ENCODE measurements at places on chromosomes 7 and 10. TPM values are rescaled to one million over a fixed set of nuclear protein-coding genes. Genes with fewer than 3 reads are reported as not detected.

ZNF37A gene
- 1.9 TPM for total RNA-seq

LIPJ gene
- not detected for total RNA-seq

ACTL6B gene
- total RNA-seq = not detected

GFRA1 gene
- total RNA-seq = 49.4 TPM

BICC1 gene
- total RNA-seq = 39.1 TPM

OR2A7 gene
- 0.07 TPM for total RNA-seq

GRCh38 chr7:71772779-71773178 lies 639.4 kb downstream of the CALN1 start:
- DNase-seq = no peak

- DNase-seq = peak; percentile 83
These were observed 826 bp downstream of the CHPF2 start for GRCh38 chr7:151232917-151233701.

DNA sequence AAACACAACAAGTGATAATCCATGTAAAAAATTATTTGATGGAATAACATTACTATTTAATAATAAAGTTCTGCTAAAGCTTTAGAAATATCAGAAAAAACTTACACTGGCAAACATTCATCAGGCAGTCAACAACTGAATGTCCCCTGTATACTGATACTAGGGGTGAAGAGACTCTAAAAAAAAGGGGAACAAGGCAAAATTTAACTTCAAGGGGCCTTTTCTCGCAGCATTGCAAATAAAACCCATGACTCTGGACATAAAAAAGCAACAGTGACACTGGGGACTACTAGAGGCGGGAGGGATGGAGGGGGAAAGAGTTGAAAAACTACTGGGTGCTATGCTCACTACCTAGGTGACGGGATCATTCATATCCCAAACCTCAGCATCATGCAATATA lies 5.8 kb upstream of the IFRD1 start:
- DNase-seq = no peak

DNA sequence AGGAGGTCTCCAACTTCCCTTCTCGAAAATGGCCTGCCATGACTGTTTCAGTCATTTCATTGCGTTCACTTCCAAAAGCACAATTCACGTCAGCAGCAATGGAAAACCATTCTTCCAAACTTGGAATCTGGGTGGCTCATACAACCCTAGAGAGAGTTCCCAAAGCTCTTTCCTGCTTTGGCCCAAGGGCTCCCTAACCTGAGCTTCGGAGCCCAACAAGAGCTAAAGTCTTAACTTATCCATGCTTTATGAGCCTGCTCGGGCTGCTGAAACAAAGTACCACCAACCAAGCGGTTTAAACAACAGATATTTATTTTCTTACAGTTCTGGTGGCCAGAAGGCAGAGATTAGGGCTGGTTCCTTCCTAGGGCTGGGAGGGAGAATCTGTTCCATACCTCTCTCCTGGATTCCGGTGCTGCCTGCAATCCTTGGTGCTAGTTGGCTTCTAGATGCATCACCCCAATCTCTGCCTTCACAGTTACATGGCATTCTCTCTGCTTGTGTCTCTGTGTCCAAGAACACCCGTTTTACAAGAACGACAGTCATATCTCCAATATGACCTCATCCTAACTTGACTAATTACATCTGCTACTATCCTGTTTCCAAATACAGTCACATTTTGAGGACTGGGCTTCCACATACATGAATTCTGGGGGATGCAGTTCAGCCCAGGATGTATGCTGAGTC lies 33.5 kb downstream of the CAMK2B start:
- DNase-seq = no peak

DNA sequence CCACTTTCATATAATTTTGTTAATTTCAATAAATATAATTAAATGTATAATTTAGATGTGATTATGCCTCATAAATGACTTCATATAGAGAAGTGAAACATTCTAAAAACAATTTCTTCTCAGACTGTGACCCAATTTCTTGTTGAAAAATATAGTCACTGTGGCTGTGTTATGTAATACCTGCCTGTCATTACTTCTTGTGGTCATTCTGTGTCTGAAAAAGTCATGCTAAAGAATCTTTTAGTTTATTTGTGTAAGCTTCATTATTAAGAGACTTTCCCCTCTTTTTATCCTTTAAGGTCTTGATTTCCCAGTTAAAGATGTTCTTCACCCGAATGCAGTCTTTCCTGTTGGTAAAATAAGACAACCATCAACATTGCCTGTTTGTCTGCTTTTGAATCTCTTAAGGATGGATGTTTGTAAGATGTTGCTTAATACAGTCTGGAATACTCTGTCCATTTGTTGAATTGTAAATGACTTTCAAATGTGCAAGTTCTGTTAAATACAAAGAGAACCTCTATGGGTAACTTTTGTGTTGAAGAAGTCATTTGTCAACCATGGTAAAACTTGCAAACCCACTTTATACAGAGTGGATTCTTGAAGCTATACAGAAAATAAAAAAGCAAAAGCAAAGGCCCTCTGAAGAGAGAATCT lies 16.0 kb downstream of the KAT6B start:
- DNase-seq = no peak

DNA sequence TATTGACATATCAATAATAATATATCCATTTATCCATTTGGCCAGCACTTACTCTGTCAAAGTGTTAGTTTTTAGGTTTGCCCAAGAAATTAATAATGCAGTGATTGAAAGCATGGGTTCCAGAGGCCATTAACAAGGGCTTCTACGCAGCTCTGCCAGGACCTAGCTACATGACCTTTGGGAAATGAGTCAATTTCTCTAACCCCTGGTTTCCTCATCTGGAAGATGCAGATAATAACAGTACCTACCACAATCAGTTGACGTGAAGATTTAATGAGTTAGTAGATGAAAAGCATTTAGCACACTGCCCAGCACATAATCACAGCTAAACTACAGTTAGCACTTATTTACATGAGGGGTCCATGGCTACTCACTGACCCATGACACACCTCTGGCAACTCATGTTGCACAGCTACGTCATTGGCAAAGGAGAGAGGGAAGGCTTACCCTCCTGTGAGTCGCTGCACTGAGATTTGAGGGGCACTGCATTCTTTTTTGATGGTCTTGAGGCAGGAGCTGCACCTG lies 263.7 kb downstream of the PLXNA4 start:
- no peak for DNase-seq

- DNase-seq = no peak
These were observed 36.6 kb upstream of the GALNT17 start for GRCh38 chr7:71095266-71095860.

DNA sequence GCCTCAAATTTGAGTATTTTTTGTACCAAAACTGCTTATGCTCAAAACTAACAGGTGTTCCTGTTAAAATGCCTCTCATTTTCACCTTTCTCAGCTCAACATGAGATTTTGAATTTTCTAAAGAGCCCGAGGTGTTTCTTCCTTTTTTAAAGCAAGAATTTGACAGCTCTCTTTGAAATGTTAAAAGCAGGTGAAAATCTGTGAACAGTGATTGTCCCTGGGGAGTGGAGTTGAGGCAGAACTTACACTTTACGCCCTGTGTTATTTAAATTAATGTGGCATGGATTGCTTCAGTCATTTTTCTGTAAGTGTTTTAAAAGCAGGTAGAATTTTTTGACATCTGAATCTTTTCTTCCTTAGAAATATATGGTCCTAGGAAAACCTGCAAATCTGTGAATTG lies 9.2 kb upstream of the GPR15LG start:
- no peak for DNase-seq

- DNase-seq = no peak
These were observed 3.0 kb upstream of the ABHD11 start for GRCh38 chr7:73741600-73741999.

- no peak for DNase-seq
These were observed 480.8 kb downstream of the RPS24 start for GRCh38 chr10:78514459-78514858.

GRCh38 chr7:69550991-69551390 lies 47.3 kb upstream of the AUTS2 start:
- DNase-seq = no peak

DNA sequence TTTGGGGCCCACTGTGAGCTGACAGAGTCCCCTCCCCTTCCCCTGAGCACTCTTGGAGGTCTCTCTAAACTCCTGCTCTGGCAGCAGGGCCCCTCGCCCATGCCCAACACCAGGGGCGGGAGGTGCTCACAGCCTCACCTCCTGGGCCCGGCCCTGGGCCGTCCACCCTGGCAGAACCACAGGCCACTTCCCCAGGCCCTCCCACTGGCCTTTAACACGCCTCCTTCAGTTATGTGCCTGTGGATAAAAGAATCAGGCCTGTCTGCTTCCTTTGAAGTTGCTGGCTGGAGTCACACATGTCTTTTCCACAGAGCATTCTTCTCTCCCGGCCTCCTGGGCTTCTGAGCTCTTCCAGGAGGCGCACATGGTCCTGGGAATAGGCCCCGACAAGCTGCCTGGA lies 10.2 kb downstream of the MYL10 start:
- peak; percentile 64 for DNase-seq

DNA sequence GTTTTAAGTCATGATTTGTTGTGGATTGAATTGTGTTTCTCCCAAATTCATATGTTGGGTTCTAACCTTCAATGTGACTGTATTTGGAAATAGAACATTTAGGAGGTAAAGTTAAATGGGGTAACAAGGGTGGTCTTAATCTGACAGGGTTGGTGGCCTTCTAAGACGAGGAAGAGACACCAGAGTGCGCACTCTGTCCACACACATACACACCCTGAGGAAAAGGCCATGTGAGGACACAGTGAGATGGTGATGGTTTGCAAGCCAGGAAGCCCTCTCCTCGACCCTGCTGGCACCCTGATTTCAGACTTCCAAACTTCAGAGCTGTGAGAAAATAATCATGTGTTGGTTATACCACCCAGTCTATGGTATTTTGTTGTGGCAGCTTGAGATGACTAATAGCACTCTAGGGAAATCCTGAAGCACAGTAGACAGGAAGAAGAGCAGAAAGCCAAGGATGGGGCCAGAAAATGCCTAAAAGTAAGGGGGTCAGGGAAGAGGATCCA lies 28.0 kb upstream of the SEM1 start:
- no peak for DNase-seq

DNA sequence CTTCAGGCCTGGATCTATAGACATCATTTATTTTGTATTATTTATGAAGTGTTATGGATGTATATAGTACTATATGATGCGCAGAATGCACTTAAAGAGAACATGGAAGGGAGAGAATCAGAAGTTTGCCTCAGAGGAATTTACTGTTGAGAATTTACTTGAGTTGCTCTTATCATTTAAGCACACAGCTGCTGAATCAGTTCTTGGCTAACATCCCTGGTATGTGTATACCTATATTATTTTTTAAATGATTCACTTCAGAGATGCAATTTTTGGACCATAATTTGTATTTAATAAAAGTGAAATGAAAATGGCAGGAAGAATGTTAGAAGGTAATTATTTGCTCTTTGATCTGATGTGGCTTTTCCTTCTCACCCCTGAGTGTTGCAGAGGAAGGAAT lies 191.6 kb downstream of the BICC1 start:
- DNase-seq = peak; percentile 38

GRCh38 chr7:38942431-38943051 lies 33.5 kb upstream of the VPS41 start:
- DNase-seq = peak; percentile 25

DNA sequence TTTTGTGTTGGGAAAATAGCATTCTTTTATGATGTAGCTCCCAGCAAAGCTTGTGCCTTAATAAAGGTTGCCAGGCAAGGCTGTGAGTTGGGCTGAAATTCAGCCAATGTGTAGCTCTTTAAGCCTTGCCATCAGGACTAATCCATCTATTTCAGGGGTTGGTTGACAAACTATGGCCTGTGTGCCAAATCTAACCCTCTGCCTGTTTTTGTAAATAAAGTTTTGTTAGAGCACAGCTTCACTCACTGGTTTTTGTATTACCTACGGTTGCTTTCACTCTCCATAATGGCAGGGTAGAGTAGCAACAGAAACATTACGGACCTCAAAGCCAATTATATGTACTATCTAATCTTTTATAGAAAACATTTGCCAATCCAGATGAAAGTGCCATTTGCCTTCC lies 638.1 kb upstream of the POT1 start:
- no peak for DNase-seq

GRCh38 chr10:1736144-1736971 lies 967 bp downstream of the ADARB2 start:
- DNase-seq = no peak

DNA sequence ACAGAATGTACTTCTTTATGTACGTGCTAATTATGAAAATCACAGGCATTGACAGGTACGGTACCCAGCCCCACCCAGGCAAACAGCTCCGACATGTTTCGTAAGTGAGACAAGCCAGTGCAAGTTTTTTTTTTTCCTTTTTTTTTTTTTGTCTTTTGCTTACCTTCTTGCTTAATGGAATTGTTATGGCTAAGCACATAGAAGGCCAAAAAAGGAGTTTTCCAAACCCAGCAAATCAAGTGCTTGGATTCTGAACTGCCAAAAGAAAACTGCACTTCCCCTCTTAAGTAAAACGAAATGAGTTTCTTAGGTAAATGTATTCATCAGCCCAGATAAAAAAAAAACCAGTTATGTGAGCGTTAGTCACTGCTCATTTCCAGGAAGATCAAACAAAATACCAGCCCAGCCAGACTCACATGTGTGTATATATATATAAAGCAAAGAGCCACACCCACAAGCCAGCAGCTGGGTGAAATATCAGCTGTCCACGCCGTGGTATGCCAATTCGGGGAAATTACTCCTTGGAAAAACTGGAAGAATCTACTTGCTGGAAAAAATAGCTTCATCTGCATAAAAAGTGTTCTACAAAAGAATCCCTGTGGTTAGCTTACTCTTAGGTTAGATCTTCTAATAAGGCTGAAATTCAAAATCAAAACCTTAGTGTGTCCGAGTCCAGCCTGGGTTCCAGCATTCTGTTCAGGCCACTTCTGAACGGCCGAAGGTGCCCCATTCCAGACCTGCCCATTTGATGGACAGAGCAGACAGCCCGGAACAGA lies 8.0 kb downstream of the KLF6 start:
- DNase-seq = peak; percentile 83

GRCh38 chr10:4399556-4399955 lies 426.5 kb upstream of the AKR1E2 start:
- no peak for DNase-seq

DNA sequence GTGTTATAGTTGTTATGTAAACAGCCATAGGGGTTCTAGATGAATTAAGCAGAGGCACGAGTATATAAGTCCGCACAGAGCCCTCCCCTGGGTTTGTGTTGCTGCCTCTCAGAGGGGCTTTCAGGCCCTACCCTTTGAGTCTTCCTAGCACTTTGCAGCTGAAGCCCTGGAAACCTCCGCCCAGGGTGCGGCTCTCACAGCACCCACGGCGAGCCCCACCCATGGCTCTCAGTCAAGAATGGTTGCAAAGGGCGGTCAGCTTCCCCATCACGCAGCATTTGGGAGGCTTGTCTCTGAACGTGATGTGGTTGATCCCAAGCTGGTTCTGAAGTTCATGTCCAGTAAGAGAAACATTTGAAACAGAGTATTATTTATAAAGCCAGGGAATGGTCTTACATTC lies 18.8 kb upstream of the INSIG1 start:
- no peak for DNase-seq

- DNase-seq = no peak
These were observed 83.1 kb downstream of the LRRN3 start for GRCh38 chr7:111173990-111174389.

- DNase-seq = no peak
These were observed 180.0 kb upstream of the GHITM start for GRCh38 chr10:83959328-83959727.
